ENCODE measurements at places on chromosomes 3 and 15.

DNA sequence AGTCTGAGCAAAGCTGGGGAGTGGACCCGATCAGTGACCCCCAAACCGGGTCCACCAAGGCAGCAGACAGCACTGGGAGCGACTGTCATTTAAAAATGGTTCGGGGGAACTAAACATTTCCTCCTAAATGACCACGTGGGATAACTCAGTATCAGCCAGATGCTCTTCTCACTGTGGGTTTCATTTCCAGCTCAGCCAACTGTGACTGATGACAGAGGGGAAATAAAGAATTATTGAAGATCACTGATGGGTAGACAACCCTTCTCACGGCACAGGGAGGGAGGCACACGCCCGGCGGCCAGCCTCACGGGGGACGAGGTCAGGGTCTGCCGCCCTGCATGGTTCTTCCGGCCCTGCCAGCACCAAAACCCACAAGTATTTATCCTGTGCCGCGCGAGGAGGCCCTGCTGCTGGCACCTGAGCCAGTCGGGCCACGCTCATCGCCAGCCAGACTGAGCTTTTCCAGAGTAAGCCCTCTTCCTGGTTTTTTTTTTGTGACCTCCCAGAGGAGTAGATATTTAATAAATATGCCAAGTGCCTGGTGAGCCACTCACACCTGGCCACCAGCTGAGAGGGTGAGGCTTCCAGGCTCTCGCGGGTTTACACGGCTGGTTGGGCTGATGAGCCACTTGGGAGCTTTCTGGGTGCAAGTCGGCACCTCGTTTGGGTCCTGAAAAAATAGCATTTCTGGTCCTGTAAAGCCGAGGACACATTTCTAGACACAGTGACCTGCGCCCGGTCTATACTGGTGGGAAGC lies 6.2 kb downstream of the MELTF start:
- DNase-seq, result no peak

DNA sequence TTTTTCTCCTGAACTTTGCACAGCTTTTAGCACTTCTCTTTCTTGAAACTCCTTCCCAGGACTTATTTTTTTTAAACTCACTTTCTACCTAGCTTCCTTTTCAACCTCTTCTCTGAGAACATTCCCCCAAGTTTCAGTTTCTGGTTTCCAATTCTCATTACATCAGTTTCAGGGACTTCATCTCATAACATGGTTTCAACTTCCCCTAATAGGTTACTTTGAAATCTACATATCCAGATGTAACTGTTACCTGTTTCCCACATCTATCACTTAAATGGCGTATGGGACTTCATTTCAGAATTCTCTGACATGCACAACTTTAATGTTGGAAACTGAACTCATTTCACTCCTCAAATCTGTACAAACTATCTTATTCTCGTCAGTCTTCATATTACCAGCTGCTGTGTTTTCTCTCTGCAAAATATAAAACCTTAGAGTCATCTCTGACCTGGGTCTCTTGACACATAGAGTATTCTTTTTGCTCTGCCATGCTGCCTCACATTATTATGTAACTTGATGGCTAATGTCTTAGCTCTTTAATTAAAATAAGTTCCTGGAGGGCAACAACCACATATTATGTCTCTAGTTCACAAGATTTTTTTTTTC lies 58.4 kb downstream of the NME9 start:
- DNase-seq, result no peak

DNA sequence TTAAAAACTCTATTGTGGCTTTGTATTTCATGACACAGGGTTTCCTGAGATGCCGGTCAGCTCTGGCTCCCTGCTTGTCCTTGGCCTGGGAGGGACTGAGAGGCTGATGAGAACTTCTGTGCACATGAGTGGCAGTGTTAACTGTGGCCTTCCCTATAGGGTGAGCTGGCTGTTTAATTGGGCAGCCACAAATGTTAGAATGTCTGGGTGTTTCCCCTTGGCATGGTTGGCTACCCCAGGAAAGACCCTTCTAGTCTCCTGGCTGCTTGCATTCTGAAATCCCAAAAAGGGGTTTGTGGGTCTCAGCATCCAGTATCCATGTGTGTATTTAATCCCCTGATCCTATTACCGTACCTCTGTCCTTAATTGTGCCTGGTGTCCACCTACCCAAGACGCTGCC lies 3.0 kb upstream of the KLF13 start:
- no peak for DNase-seq

GRCh38 chr3:61420136-61420759 lies 141.1 kb upstream of the PTPRG start:
- DNase-seq, result no peak

- DNase-seq, result no peak
These were observed 50.7 kb downstream of the UMPS start for GRCh38 chr3:124780761-124781475.

DNA sequence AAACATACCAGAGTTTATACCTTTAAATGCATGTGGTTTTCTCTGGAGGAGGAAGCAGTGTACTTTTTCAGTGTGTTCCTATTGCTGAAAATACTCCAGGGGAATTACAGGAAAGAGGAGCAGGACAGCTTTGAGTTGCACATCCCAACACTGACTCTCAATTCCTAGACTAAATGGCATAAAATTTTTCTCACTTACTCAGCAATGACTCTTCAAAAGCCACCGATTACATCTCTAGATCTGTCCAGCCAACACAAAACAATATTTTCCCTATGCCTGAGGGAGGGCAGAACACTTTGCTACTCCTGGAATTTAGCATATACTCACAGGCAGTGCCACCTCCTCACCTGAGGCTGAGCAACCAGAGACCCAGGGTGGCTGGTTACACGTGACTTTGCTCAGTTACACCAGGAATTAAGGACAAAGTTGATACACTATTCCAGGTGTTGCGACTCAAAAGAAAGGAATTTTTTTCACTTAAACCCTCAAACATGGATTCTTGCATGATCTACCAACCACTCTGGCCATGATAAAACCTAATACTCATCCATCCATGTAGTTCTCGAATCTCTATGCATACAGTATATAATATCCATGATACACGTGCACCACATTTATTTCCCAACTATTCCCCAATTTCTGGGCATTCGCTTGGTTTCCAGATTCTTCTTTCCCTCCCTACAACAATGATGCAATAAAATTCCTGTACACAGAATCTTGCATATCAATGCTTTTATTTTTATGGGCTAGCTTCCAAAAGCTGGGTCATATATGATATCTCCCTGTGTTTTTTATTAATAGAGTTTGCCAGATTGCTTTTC lies 194.6 kb downstream of the THRB start:
- no peak for DNase-seq

- no peak for DNase-seq
These were observed 241.3 kb upstream of the LRTM1 start for GRCh38 chr3:55169161-55169560.

DNA sequence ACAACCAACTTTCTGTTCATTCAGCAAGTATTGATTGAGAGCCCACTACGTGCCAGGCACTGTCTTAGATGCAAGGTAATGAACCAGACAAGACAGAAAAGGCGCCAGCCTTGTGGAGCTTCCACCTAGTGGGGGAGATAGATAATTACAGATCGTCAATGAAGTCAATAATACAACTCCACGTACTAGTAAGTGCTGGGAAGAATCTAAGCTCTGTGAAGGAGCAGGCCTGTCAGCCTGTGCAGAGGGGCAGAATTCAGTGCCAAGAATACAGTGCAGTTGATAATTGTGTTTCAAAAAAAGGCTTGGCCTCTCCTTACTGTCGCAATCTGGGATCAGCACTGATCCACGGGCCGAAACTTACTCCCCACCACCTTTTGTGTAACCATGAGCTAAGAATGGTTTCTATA lies 186.3 kb downstream of the FEZF2 start:
- DNase-seq, result no peak

GRCh38 chr15:58504674-58505234 lies 73.0 kb downstream of the LIPC start:
- no peak for DNase-seq

DNA sequence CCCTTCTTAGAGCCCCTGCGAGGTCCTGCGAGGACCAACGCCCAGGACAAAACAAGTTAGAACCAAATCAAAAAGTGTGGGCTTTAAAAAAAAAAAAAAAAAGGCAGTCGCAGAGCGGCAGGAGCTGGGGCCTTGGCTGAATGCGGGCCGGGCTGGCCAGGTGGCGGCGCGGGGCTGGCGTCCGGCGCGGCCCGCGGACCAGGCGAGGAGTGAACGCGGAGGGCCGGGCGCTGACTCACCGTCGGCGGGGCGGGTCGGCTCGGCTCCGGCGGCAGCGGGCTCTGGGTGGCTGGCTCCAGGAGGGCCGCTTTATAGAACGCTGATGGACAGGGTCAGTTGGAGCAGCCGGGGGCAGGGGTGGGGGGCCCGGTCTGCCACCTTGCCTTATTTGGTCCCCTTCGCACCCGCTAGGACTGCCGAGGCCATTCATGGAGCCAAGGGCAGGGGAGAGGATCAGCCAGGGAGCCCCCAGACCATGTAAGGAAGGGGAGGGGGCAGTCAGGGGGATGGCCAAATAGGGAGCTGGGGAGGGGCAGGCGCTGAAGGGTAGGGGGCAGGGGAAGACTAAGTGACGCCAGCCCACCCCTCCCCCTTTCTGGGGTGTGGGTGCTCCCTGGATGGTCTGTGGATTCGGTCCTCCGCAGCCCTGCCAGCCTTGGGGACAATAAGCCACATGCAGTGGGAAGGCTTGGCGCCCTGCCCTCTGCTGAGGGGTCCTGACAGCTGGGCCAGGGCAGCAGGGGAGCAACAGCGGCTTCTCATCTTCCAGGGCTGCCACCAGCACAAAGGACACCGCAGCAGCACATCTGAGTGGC lies at the start of gene ACTC1:
Gene ACTC1 (minus strand): TSS at position 283 of the 815 bp plus-strand sequence. CDS start 741 bp downstream, outside the sequence.
- no peak for DNase-seq

GRCh38 chr3:55714057-55714456 lies 227.0 kb upstream of the WNT5A start:
- no peak for DNase-seq

- DNase-seq, result no peak
These were observed 108.8 kb upstream of the PTPRG start for GRCh38 chr3:61452535-61453090.

- no peak for DNase-seq
These were observed 5.2 kb downstream of the GRAMD2A start for GRCh38 chr15:72192416-72192815.

DNA sequence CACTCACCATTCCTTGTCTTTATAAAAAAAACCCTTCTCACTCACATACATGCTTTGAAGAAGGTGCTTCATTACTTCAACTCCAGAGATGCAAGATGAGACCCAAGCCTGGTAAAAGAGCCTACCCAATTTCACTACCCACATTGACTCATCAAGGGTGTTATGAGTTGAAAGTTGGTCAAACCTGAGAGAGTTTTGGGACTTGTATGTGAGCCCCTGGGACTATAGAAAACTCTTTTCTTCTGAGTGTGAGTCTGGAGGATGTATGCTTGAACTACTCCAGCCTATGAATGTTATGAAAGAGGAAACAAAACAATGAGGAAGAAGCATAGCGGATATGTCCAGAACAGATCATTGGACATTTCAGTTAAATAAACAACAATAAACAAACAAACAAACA lies 106.5 kb upstream of the SATB1 start:
- no peak for DNase-seq

GRCh38 chr3:52327486-52328290 lies 11.6 kb downstream of the DNAH1 start:
- no peak for DNase-seq

DNA sequence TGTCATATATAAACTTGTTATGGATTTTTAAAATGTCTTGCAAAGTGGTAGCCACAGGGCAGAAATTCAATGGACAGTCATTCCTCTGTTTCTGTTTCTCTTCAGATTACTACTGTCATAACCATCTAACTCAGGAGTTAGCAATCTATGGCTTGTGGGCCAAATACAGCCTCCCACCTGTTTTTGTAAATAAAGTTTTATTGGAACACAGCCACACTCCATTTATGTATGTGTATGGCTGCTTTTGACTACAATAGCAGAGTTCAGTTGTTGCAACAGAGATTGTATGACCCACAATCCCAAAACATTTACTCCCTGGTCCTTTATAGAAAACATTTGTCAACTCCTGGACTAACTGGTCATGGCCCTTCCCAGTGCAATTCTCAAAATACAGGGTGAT lies 20.0 kb downstream of the SLC27A2 start:
- DNase-seq, result no peak

GRCh38 chr3:67384760-67385397 lies 269.5 kb downstream of the SUCLG2 start:
- no peak for DNase-seq

DNA sequence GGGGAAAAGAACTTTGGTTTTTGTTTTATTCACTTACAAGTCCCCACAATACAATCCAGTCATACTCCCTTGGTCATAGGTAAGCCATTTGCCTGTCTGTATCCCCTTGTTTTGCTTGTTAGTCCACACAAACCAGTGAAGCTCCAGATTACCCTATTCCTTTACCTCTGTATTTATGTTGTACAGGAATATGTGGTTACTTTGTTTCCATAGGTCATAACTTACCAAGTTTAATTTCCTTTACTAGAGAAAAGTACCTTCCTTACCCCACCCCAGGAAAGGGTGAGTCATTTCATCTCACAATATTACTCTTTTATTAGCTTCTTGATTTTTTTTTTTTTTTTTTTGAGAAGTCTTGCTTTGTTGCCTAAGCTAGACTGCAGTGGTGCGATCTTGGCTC lies 113.4 kb upstream of the LRRFIP2 start:
- DNase-seq, result no peak

DNA sequence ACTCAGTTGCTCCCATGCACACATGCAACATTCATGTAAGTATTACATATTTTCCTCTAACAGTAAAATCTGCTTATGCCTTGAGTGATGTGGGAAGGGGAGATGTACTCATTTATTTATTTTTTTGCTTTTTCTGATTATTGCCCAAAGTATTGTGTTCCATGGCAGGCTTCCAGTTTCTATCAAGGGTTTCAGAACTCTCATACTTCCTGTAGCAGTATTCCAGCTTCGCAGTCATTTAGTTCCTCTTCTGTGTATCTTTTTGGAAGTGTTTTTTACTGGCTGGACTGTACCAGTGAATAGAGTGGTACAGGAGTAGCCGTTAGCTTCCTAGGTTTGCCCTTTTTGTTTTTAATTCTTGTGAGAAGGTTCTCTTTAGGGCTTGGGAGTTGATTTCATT lies 26.9 kb downstream of the RAB11A start:
- no peak for DNase-seq

DNA sequence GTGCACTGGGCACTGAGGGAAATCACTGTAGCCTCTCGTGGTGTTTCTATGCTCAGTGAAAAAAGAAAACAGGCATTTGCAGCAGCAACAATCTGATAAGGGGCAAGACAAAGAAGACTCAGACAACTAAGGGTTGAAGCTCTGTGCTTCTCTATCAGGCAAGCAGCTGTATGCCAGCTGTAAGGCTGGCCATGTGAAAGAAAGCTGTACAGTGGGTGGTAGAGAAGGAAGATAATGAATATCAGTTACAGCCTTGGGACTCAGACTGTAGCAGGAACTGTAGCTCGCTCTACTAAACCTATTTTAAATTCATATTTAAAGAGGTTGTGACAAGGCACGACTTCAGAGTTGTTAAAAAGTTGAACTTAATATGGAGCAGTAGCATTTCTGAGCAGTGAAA lies 76.3 kb downstream of the VGLL3 start:
- no peak for DNase-seq

GRCh38 chr3:128076483-128077201 lies 24.4 kb downstream of the SEC61A1 start:
- no peak for DNase-seq

- DNase-seq, result no peak
These were observed 84.9 kb downstream of the EDEM1 start for GRCh38 chr3:5272387-5272786.

- no peak for DNase-seq
These were observed 5.1 kb downstream of the DPH6 start for GRCh38 chr15:35540885-35541284.

All from stimulated activated CD8-positive, alpha-beta memory T cell treated with anti-CD3 and anti-CD28 coated beads, Interleukin-4, amount 100 ng/mL, for 1 hour (primary cell).